IPS DF 19.7 (cell line): ENCODE measurements at places on chromosomes 7 and 10.

GRCh38 chr10:76559892-76560220 lies 1077.8 kb downstream of the KCNMA1 start:
- DNase-seq, result no peak

- DNase-seq, result no peak
These were observed at the start of gene PIP4K2A for GRCh38 chr10:22714479-22715289. Gene PIP4K2A (minus strand): TSS chr10:22714578. CDS start chr10:22714326, 252 bp downstream.

DNA sequence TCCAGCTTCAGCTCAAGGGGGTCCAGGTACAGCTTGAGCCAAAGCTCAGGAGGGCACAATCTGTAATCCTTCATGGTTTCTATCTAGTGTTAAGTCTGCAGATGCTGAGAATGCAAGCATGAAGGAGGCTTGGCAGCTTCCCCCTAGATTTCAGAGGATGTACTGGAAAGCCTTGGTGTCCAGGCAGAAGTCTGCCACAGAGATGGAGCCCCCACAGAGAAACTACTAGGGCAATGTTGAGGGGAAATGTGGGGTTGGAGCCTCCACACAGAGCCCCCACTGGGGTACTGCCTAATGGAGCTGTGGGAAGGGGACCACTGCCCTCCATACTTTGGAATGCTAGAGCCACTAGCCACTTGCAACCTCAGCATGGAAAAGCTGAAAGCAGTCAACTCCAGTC lies 11.4 kb downstream of the ZNF25 start:
- no peak for DNase-seq

GRCh38 chr7:155944901-155945300 lies 132.6 kb upstream of the SHH start:
- no peak for DNase-seq

- no peak for DNase-seq
These were observed 152.8 kb downstream of the AUTS2 start for GRCh38 chr7:69751026-69751425.

DNA sequence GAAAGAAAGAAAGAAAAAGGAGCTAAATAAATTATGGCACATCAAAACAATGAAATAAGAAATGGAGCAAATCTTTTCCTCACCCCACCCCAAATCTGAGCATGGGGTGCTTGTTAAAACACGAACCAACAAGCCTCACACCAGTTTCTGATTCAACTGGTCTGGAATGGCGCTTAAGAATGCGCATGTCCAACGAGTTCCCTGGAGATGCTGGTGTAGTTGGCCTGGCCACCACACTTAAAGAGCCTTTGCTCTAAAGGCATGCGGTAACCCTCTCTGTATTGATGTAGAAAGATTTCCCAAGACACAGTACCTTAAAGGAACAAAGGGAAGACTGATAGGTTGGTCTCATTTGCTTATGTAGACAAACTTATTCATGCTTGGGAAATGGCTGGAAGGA lies 49.1 kb upstream of the STEAP1B start:
- peak; percentile 64 for DNase-seq

- DNase-seq, result no peak
These were observed 35.9 kb downstream of the TCF7L2 start for GRCh38 chr10:112985690-112986543.

- DNase-seq, result no peak
These were observed 81.0 kb downstream of the VPS41 start for GRCh38 chr7:38828026-38828425.

DNA sequence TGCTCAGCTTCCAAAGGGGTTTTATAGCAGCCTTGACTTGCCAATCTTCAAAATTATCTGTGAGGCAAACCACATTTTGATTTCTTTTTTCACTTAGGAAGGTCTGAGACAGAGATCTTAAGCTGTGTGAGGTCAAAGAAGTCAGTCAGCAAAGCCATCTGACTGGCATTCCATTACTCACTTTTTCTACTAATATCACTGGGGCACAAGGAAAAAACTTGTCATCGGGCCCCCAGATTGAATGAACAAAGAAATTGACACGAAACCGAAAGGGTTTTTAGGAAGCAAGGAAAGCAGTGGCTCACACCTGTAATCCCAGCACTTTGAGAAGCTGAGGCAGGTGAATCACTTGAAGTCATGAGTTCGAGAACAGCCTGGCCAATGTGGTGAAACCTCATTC lies 78.5 kb upstream of the FRMD4A start:
- no peak for DNase-seq

GRCh38 chr7:36367561-36368077 lies 22.0 kb upstream of the ANLN start:
- DNase-seq, result no peak

DNA sequence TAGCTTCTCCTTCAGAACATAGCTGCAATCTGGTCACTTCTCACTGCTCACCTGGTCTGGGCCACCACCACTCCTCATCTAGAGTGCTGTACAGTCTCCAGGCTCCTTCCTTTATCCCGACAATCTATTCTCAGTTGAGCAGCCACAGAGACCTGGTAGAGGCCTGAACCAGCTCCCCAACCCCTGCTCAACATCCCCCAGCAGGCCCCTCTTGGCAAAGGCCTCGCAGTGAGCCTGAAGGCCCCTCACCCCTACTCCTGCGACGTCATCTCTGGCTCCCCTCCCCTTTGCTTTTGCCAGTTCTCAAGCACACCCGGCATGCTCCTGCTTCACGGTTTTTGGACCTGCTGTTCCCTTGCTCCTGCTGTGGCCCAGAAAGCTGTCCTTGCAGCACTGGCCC lies 113.9 kb downstream of the ARHGAP22 start:
- no peak for DNase-seq

GRCh38 chr7:35818513-35818912 lies 17.7 kb downstream of the SEPTIN7 start:
- no peak for DNase-seq

GRCh38 chr10:47246406-47247147 lies 53.4 kb upstream of the GDF10 start:
- no peak for DNase-seq

DNA sequence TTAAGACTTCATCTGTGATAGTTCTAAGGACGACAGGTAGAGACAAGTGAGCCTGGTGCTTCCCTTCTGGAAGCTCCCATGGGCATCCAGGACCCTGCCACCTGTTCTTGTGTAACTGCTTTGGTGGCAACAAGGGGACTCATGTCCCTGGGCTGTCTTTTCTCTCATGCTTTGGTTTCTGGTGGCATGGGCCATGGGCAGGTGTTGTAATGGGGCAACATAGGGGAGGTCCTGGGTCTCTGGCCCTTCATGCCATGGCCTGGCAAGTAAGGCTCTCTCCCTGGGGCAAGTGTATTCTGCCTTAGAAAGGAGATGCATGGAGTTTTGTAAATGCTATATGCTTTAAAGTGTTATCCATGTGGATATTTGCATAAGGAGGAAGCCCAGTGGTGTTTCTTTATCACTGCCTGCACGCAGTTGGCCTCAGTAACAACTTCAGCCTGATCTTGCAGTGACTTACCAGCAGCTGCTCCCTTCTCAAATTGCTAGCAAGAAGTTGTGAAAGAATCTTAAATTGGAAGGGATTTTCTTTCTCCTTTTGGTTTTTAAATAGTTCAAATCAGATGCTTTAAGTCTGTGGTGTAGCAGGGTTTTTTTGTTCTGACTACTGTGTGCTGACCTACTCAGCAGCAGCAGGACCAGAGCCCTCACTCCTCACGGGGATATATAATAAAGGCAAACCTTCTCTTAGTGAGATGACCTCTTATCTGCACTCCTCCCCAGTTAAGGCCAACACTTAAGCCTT lies 39.9 kb downstream of the OGDH start:
- DNase-seq, result no peak

GRCh38 chr7:99860281-99861127 lies 16.3 kb downstream of the OR2AE1 start:
- DNase-seq, result no peak

DNA sequence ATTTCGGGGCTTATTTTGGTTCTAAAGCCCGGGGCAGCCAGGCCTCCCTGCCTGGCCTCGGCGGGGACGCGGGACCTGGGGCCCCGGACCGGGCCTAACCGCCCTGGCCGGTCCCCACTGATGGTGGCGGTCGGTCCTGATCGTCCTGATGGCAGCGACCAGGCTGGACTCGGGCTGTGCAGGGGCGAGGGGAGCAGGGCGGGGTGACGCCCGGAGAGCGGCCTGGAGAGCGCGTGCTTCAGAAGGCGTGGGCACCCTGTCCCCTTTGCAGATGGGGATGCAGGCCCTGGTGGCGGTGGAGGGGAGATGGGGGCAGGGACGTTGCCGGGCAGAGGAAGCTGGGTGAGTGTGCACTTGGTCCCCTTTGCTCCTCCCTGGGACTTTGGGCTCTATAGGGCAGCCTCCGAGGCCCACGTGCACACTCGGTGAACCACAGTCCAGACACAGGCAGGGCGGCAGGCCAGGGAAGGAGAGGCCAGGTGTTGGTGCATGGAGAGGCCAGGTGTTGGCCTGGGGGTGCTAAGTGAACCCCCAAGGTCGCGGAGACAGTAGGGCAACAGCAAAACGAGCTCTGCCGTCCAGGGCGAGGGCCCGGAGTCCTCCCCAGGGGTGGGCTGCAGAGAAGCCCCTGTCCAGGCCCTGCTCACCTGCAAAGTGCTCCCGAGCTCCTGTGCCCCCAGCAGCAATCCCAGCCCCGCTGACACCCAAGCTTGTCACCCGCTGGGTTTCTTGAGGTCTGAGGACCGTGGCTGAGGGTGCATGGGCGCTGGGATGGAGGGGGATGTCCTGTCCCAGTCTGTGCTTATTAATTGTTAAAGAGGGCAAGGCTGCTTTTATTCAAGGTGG lies 42.4 kb upstream of the FAM20C start:
- no peak for DNase-seq

- no peak for DNase-seq
These were observed 77.9 kb downstream of the ARHGAP21 start for GRCh38 chr10:24645784-24646183.

DNA sequence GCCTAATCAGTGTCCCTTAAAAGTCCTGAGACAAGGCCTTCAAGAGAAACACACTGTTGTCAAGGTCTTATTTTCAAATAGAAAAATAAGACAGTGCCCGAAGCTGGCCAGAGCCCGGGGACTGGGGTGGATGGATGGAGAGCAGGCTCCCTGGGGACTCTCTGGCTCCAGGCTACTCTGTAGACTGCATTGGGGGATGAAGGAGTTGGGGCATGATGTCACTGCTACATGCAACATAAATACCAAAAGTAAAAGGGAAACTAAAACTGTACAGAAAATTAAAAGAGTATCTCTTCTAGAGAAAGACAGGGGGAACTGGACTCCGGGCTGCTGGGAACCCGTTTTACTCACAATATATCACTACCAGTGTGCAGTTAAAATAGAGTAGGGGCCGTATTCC lies 629.8 kb downstream of the KCNMA1 start:
- no peak for DNase-seq

- DNase-seq, result no peak
These were observed 40.2 kb downstream of the NCAPG2 start for GRCh38 chr7:158664406-158664805.

GRCh38 chr10:47207894-47208469 lies 92.0 kb upstream of the GDF10 start:
- DNase-seq, result no peak

DNA sequence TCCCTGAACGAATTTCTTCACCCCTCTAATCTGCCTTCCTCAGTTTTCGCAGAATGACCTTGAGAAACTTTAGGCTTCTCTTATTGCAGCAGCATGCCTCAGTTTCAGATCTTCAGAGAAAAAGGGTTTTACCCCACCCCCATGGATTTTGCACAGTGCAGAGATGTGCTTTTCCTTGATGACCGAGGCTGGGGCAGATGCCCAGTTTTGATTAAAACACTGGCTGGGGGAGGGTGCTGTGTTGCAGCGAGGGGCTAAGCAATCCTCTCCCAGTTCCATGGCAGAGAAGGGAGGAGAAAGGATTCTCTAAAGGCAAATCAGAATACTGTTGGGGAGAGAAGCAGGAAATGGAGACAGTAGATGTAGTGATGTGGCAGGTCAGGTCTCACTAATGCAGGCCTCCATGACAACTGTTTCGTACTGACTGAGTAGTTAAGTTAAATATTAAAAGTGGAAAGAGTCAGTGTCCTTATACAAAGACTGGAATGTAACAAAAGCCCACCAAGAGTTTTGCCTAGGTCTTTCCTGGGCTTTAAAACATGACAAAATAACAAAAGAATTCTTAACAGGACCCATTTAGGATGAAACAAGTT lies 50.8 kb upstream of the PDZD8 start:
- DNase-seq, result no peak

- no peak for DNase-seq
These were observed 10.3 kb upstream of the FRMPD2 start for GRCh38 chr10:48284811-48285210.

- DNase-seq, result no peak
These were observed 292.5 kb downstream of the ADARB2 start for GRCh38 chr10:1444826-1445225.

DNA sequence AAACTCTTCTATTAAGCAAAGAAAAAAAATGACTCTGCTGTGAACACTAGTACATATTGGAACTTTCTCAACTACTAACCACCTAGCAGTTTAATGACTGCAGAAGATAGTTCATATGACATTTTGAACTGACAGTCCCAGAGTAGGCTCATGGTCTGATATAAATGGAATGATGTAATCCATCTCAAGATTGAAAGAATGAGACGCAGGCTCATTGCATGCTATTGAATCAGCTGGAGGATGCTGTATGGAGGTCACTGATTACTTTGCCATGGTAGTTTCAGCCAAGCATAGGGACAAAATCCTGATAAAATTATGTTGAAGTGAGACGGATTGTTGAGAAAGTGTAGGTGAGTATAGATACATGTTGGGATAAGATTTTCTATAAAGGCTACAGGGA lies 217.6 kb upstream of the SEMA3E start:
- DNase-seq, result no peak

DNA sequence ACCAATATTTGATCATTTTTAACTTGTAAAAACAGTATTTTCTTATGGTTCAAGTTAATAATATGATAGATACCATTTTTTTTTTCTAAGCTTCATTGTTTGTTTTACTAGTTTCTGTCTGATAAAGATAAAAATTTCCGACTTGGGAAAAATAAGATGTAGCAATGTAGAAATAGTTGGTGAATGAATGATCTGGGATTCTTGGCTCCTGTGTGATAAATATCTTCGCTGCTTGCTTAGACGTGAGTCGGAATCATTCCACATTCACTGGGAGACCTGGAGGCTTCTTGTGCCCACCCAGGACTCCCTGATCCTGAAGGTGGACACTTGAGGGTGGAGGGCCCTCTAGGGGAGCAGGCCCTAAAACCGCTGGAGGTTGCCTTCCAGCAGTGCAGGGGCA lies 47.9 kb downstream of the EXOC4 start:
- DNase-seq, result no peak

- no peak for DNase-seq
These were observed 292.5 kb downstream of the GALNT17 start for GRCh38 chr7:71424166-71425035.
